ENCODE measurements at places on chromosomes 12 and 14. TPM values are rescaled to one million over a fixed set of nuclear protein-coding genes. Genes with fewer than 3 reads are reported as not detected.

MIP gene
- not detected for total RNA-seq

SCNN1A gene
- total RNA-seq: 1.9 TPM

HOXC10 gene
- not detected for total RNA-seq

MYO1H gene
- not detected for total RNA-seq

SLC17A8 gene
- not detected for total RNA-seq

ORAI1 gene
- 6.0 TPM for total RNA-seq

SENP1 gene
- total RNA-seq: 20.9 TPM

ZNF891 gene
- total RNA-seq: 1.8 TPM

Measured in chondrocyte (in vitro differentiated cells).